ENCODE measurements at places on chromosomes 12 and 14.

DNA sequence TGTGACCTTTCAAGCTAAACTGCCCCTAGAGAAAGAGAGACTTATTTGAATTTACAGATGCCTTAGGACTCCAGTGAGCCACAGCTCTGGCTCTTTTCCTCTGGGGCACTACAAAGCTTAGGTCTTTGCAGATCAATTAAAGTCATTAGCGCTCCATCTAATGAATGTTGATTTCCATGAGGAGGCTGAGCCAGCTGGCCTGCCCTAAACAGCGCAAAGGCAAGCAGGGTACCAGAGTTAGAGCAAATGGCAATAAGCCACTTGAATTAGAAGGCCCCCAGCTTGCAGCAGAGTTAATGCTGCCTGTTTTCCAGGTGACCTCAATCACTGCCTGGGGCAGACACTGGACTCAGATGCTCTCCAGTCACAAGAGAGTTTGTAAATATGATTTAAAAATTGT is 695.3 kb downstream of the DIO2 start:
- no peak for DNase-seq

DNA sequence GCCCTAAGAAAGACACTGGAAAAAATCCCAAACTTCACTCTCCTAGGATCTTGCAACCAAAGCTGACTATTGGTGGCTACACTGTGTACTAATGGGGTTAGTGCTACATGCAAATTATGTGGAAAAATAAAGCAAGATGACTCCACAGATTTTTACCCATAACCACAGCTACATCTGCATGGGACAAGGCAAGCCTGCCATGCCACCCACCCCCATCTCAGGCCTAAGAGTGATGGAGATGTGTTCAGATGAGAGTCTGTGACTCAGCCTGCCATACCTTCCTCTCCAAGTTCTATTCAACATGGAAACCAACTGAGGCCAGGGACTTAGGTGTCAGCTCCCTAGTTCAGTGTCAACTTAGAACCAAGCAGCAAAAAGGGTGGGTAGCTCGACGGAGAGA is 206.2 kb downstream of the PELI2 start:
- no peak for DNase-seq

GRCh38 chr12:17334784-17335183 is 728.8 kb upstream of the LMO3 start:
- no peak for DNase-seq

- DNase-seq: no peak
Measured at GRCh38 chr12:131372171-131372475, 338.8 kb upstream of the SFSWAP start.

DNA sequence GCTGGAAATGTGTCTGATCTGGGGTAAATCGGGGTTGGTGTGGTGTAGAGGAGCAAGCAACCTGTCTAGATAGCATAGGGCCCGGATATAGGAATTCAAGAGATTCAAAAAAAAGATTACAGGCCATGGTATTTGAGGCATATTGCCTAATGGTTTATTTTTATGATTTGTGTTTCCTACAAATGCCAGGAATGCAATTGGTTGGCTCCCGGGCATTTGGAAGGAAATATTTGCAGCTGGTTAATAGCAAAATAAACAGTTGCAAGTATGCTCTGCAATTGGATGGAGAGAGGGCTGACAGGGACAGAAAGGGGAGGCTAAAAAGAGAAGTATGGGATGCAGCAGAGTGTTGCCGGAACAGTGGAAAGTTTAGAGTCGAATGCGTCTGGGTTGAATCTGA is 315.6 kb upstream of the ATP2B1 start:
- peak; percentile 54 for DNase-seq

Measured in umbilical cord (tissue), 2 donors.